T-helper 17 cell (primary cell): ENCODE measurements at places on chromosomes 13 and 19.
A peak's percentile ranks its signal among the peaks of the same experiment; 100 is the strongest.

DNA sequence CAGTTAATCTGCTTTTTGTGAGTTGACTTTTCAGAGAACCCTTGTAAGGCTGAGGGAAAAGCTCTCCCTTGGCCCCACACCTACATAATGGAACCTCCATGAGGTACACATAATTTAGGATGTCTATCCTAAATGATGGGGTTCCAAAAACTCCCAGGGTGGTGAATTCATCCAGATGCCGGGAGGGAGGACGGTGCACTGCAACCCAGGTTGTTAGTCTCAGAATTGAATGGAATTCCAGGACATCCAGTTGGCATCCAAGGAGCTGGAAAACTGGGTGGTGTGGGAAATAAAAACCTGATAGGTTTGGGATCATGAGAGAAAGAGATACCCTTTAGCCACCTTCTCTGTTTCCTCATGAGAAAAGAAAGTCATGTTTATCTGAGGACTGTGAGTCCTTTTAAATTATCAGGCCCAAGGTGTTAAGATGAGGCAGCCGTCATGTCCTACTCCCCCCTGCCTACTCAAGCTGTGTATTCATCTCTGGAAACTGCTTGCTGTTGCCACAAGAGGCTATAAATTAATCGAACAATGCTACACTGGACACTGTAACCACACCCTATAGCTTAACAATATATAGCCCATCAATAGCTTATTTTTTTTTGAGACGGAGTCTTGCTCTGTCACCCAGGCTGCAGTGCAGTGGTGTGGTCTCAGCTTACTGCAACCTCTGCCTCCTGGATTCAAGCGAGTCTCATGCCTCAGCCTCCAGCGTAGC, 49.5 kb downstream of the C13orf46 start:
- DNase-seq, result no peak

- DNase-seq, result peak; percentile 51
Measured at GRCh38 chr13:32427852-32428580, at the start of gene N4BP2L1. N4BP2L1 (minus strand) TSS chr13:32428130; CDS start chr13:32428082, 48 bp downstream.

- no peak for DNase-seq
Measured at GRCh38 chr19:2809387-2810140, 10.1 kb upstream of the ZNF554 start.

- DNase-seq, result no peak
Measured at GRCh38 chr19:289651-290371, 1.4 kb downstream of the PLPP2 start.

DNA sequence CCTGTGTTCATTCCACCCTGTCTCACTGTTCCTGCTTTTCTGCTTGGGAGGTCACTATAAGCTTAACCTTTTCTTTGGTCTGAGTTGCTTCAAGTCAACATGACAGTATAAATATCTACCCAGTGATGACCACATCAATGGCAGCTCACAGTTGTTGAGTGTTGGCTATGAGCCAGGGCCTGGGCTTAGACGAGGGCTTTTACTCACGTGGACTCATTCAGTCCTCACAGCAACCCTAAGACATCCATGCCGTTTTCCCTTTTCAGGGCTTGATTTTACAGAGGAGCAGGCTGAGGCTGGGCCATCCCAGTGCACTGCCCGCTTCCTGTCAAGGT, 10.2 kb upstream of the CCDC97 start:
- DNase-seq, result peak; percentile 43
